ENCODE measurements at places on chromosomes 4 and X. TPM values are rescaled to one million over a fixed set of nuclear protein-coding genes. Genes with fewer than 3 reads are reported as not detected.

DNA sequence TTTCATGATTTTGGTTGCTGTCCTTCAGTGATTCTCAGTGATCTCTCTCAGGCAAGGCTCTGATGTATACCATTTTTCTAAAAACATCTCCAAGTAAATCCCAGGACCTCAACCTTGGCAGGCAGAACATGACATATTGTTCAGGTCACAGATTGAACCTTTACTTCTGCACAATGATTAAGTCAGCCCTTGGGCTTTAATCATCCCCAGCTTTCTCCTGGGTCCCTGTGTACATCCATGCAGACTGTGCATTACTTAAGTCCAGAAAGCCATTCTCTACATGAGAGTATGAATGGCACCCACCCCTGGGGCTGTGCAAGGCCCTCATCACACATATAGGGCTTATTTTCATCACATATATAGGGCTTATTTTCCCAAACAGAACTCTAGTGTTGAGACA lies 58.7 kb upstream of the ADAMTS3 start:
- H3K36me3 ChIP-seq, result no peaks in the 10 kb centered on the region
- no peak overlapping the region for H3K27ac ChIP-seq
- no peak overlapping the region for H3K4me3 ChIP-seq
- no peak for DNase-seq

GRCh38 chrX:131977619-131978018 lies 45.5 kb upstream of the STK26 start:
- DNase-seq, result peak; percentile 42
- H3K4me3 ChIP-seq, result no peak overlapping the region
- no peaks in the 10 kb centered on the region for H3K27me3 ChIP-seq

SPACA5 gene
- not detected for total RNA-seq

DNA sequence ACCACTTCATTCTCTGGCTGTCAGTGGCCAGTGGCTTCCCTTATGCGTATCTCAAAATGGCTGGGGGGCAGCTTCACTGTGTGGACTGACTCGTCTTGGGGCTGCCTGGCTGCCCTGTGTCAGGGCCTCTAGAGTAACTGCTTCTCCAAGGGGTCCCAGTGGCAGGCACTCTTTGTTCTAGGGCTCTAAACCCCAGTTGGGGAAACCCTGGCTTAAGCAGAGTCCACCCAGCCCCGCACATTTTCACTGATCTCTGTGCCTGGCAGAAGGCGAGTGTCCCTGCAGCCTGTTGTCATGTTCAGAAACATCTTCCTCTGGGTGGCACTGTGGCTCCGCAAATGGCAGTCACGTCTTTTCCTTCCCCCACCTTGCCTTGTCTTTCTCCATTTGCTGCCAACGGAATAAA lies 59.7 kb downstream of the NBDY start:
- H3K4me3 ChIP-seq, result no peak overlapping the region
- peaks cover 7% of the 10 kb centered on the region for H3K4me1 ChIP-seq
- no peaks in the 10 kb centered on the region for H3K27me3 ChIP-seq
- no peak overlapping the region for H3K27ac ChIP-seq
- no peak for DNase-seq
